Pulmonary artery endothelial cell (primary cell): ENCODE measurements at places on chromosomes 12 and 14.

DNA sequence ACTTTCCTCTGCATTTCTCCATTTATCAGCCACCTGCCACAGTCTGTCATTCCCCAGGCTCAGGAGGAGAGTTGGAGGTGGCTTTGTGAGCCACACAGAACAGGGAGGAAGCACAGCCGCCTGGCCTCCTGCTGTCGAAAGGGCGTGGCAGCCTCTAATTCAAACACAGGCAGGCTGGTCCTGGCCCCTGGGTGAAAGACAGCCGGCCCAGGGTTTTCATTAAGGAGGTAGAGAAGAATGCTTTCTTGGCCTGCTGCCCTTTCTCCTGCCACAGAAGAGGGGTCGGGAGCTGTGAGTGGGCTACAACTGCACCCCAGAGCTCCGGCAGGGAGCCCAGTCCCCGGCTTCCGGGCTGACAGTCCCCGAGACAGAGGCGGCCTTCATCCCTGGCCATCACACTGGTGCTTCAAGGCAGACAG is 108.6 kb upstream of the FZD10 start:
- DNase-seq, result no peak

GRCh38 chr12:79407671-79408622 is 282.8 kb downstream of the PAWR start:
- peak; percentile 75 for DNase-seq

DNA sequence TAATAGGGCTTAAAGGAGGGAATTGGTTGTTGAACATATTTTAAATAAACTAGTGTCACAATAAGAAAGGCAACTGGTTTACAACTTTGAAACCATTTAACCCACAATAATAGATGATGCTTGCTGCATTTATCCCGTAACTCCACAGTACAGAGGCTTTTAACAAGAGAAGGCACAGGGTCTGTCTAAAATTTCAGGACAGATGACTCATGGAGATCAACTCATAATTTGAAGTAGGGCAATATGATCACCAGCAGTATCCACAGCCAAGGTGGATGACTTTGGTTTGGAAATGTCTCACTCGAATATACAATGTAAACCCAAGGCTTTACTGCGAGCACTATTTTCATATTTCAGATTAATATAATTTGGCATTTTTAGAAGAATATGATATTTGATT is 340.2 kb downstream of the LRIG3 start:
- no peak for DNase-seq

- no peak for DNase-seq
These were observed 36.1 kb upstream of the ANKRD9 start for GRCh38 chr14:102545461-102546265.

GRCh38 chr14:23160924-23161522 is 22.4 kb downstream of the SLC7A8 start:
- DNase-seq, result no peak

- no peak for DNase-seq
These were observed 722.5 kb upstream of the ATXN7L3B start for GRCh38 chr12:73815072-73815645.

DNA sequence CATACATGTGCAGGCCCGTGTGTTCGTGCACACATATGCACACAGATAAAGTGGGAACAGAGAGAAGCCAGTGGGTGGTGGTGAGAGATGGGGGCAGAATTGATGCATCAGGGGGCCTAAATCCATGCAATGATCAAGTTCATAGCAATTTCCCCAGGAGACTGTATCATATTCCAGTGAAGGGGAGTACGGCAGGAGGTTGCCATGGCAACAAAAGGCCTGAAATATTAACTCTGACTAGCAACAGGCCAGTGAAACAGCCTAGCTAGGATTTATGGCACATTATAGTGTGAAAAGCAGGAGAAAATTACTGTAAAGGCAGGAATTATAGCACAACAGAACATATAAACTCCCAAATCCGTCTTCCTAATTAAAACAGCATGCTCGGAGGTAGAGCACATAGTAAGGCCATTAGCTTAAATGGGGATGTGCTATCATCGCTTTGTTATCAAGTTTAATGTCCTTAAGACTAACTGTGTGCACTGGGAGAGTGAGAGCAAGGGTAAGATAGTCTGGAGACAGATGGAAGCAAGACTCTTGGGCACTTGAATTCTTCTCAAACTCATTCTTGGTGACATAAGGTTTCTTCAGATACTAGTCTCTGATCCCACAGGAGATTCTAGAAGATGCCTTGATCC is 806.3 kb downstream of the DIO2 start:
- no peak for DNase-seq

DNA sequence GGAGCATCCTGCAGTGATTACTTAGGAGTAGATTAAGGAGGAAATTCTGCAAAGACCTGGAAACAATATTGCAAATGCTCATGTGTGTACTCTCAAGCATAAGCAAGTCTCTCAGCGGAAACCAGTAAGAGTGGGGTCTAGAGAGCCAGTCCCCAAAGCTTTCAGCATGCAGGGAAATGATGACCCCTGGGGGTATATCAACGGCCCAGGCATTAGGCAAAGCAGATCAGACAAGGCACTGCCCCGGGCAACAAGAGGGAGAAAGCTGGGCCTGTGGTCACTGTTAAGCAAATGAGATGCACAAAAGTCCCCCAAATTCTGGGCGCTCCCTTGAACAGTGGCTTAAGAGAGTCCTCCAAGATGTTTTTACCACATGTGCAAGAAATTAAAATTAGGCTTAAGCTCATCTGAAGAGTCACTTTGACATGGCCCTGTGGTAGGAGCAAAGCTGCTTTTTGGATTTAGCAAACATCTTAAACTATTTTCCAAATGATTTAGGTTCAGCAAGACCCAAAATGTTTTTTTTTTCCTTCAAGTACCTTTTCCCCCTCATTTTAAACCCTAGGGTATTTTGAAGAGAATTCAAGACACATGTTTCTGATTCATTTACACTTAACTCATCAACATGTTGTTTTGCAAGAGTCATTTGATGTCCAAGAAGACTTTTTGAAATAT is 457.1 kb upstream of the TBX3 start:
- no peak for DNase-seq

- DNase-seq, result no peak
These were observed 204.5 kb upstream of the TBX3 start for GRCh38 chr12:114888448-114888847.

GRCh38 chr14:53953002-53953827 is 3.4 kb downstream of the BMP4 start:
- peak; percentile 72 for DNase-seq

- no peak for DNase-seq
These were observed 8.3 kb upstream of the OR11H6 start for GRCh38 chr14:20215196-20215595.

- DNase-seq, result no peak
These were observed 134.9 kb upstream of the CCDC196 start for GRCh38 chr14:66351310-66351709.

GRCh38 chr12:116150452-116150851 is 127.0 kb downstream of the MED13L start:
- no peak for DNase-seq

GRCh38 chr14:34875031-34875922 is at the start of gene BAZ1A:
BAZ1A (minus strand) TSS chr14:34875360; CDS start chr14:34874604, 756 bp downstream.
- peak; percentile 73 for DNase-seq

DNA sequence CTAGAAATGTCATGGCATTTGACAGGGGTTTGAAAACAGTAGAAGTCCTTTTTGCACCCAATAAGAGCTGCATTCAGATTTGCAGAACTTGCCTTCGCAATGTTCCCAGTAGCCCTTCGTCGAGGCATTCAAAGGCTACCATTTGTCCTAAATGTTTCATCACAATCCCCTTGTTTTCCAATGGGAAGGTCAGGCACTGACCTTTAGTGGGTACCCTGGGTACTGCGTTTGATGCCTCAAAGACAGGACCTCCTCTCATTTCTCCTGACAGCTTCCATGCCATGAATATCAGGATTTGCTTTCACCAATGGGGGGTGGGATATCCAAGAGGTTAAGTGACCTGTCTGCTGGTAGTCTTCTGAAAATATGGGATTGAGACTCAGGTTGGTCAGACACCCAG is 1063.1 kb downstream of the BCL11B start:
- no peak for DNase-seq

DNA sequence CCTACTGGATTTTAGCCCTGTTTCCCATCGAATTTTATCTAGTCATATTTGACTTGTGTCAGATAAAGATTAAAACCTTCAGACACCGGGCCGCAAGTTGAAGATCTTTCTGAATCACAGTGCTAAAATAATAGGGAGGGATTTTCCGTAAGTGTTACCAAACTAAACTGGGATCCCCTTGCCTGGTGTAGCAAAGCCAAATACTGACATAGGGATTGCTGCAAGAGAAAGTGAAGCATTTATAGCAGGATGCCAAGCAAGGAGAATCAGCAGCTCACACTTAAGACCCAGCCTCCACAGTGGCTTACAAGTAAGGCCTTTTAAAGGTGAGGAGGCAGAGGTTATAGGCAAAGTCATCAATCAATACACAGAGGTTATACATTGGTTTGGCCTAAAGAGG is 147.4 kb downstream of the AKAP6 start:
- DNase-seq, result no peak

- DNase-seq, result no peak
These were observed 253.8 kb downstream of the RMST start for GRCh38 chr12:97716356-97716755.

GRCh38 chr14:74549588-74549987 is 56.0 kb downstream of the ISCA2 start:
- no peak for DNase-seq

GRCh38 chr14:106872611-106873446 is 1346.4 kb downstream of the TMEM121 start:
- DNase-seq, result no peak

- DNase-seq, result peak; percentile 26
These were observed 23.7 kb upstream of the DHRS4 start for GRCh38 chr14:23929822-23930294.
